AG09319 (cell line): ENCODE measurements at places on chromosomes 1 and 21.

DNA sequence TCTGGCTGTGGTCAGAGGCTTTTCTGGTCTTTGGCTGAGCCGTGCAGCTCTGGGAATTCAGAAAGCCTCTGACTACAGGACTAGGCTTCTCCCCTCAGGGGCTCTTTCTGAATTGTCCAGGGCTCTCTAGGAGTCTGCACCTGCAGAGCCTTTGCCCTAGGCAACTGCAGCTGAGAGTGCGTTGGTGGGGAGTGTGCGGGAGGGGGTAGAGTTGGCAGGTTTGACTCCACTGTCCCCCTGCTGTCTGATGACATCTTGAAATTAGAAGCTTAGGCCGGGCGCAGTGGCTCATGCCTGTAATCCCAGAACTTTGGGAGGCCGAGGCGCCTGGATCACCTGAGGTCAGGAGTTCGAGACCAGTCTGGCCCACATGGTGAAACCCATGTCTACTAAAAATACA is 32.9 kb downstream of the KIAA1614 start:
- no peak for DNase-seq

GRCh38 chr1:246265481-246265880 is 241.6 kb downstream of the SMYD3 start:
- DNase-seq: no peak

DNA sequence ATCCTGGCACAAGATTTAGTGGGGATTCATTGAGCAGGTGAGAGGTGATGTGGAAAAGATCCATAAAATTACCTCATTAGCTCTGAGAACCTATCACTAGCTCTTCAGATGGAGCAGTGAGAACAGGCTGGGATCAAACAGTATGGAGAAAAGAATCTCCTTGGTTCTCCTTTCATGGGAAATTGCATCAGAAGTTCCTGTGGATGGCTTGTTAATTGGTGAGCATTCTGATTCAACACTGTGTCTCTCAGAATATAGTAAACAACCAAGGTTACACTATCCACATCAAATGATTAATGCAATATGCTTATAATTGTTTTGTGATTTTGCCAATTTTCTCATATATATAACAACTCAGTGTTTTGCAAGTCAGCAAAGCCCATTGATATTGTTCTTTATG is 8.3 kb upstream of the CD55 start:
- no peak for DNase-seq

DNA sequence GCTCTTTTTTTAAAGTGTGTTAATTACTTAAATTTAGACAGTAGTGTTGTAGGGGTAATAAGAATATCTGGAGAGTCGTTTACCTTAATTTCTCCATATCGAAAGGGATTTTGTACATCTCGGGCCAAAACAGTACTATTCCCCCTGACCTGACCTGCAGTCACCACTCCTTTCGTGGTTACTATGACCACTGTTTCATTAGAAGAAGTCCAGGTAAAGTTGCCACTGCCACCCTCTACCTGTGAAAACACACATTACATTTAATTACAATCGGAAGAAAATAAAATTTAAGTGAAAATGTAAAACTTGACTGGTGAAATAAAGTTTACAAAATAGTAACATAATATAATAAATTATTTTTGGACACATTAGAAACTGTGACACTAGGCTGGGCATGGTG is 37.2 kb downstream of the NUP210L start:
- DNase-seq: no peak

DNA sequence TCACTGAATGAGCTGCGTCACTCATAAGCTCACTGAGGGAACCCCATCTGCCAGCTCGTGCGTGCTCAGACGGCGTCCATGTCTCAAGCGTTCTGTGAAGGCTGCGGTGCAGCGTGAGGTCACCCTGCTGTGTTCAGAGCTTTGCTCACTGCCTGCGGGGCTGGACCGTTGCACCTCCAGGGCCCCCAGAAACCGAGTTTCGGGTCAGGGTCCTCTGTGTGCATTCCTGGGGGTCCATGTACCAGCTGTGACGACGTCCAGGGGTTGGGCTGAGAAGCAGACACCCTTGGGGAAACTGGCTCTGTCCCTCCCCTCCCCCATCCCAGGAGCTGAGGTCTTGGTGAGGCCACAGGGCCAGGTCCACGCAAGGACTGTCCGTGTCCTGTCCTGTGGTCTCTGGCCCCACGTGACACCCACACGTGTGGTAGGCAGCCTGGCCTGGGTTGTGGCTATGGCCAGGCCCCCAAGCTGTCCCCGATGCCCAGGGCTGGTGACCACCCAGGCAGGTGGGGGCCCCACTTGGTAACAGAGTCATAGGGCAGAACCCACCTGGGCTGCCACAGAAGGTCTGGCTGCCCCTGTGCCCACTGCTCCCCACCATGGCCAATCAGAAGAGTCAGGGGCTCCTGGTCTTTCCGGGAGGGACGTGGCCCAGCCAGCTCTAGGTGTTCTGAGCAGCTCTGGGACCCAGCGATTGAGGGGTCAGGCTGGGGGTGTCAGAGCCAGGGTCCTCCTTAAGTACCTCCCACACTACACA is 24.4 kb downstream of the FTCD start:
- no peak for DNase-seq

- no peak for DNase-seq
These were observed 97.2 kb upstream of the ARTN start for GRCh38 chr1:43836267-43836951.

GRCh38 chr1:212267460-212267859 is 17.8 kb upstream of the PPP2R5A start:
- no peak for DNase-seq

GRCh38 chr1:66270119-66270812 is 263.7 kb upstream of the SGIP1 start:
- DNase-seq: no peak

GRCh38 chr1:3780901-3781300 is 8.4 kb downstream of the SMIM1 start:
- DNase-seq: no peak

DNA sequence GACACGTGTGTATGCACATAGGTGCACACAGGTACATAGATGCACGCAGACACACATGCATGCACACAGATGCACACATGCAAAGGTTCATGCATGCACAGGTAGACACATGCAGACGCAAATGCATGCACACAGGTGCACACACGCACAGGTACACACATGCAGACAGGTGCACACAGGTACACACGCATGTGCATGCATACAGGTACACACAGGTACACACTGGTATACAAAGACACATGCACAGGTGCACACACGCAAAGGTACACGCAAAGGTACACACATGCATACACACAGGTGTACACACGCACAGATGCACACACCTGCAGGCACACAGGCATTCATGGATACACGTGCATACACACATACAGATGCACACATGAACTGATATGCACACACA is 8.8 kb downstream of the NOC2L start:
- DNase-seq: no peak

DNA sequence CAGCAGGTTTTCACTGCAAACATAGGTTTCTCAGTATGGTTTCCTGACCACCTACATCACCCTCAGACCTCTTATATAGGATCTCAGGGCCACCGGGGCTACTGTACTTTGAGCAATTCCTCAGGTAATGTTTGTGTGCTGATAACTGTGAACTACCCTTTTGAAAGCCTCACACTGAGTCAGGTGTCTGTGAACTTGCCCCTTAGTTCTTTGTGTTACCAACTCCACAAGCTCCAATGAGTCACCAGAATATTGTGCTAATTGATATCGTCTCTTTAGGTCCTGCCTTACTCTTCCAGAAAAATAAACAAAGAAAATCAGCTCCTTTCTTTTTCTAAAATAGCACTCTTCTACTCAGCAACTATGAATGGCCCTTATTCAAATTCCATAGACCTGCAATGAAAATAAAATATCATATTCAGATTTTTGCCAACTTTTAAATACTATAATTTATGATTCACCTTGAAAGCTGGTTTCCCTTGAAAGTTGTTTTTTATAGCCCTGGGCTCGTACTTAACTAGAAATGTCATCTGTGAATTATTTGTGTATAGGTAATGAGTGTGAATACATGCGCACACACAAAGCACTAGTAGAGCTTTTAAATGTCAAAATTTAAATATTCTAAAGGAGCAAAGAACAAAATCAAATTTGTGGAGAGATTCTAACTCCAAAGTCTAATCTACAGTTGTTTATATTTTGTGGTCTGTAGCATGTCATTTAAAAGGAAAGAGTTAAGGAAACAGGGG is 88.1 kb upstream of the WARS2 start:
- DNase-seq: no peak

GRCh38 chr1:245260110-245260882 is 105.5 kb downstream of the KIF26B start:
- no peak for DNase-seq

DNA sequence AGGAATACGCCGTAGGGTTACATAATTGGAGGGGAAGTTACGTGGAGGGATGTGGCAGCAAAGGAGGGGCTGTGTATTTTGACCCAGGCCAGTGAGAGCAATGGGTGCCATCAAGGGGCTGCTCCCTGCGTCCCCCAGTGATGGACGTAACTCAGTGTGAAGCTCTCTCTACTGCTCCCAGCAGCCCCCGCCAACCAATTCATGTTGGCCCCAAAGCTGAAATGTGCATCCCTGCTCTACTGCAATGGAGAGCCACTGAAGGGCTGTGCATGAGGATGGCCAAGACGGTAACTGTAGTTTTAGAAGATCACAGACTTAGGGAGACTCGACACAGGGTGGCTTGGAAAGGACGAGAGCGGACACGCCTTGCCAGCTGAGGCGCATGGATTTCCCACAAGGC is 38.3 kb downstream of the PGBD5 start:
- DNase-seq: no peak

DNA sequence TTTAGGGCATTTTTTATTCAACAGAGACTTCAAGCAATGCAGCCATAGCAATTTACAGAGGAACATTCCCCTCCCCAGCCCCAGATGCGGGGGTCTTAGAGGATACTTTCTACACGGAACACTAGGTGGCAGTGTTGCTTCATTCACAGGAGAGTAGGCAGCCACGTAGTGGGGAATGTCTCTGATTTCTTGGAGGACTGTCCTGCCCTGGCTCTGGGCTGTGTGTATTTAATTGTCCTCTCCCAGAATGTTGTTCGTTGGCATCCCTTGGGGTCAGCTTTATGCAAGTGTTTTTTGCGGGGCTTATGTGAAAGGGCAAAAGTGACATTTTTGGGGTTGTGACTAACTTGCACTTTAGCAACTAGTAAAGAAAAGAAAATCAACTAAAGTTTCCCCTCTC is 96.9 kb downstream of the PAPPA2 start:
- DNase-seq: peak; percentile 32

- DNase-seq: no peak
These were observed 107.5 kb downstream of the CSMD2 start for GRCh38 chr1:34057347-34058130.

- DNase-seq: no peak
These were observed 121.2 kb downstream of the TRABD2B start for GRCh38 chr1:47875831-47876586.

DNA sequence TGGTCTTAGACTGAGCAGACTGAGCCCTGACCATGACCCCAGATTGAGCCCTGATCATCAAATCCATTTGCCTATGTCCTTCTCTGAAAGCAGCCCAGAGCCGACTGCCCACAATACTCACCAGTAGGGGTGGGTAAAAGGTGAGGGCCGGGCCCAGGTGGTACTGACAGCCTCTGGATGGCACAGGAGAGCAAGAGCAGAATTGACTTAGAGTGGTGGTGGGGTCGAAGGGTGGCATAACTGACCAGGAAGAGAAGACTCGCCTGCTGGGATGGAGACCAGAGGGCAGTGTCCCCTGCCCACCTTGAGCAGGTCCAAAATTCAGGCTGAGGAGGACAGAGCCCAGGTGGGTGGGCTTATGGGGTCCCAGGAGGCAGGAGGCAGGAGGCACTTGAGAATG is 161.3 kb upstream of the POU3F1 start:
- DNase-seq: no peak

- DNase-seq: no peak
These were observed 969 bp upstream of the RIPK4 start for GRCh38 chr21:41767606-41768436.

DNA sequence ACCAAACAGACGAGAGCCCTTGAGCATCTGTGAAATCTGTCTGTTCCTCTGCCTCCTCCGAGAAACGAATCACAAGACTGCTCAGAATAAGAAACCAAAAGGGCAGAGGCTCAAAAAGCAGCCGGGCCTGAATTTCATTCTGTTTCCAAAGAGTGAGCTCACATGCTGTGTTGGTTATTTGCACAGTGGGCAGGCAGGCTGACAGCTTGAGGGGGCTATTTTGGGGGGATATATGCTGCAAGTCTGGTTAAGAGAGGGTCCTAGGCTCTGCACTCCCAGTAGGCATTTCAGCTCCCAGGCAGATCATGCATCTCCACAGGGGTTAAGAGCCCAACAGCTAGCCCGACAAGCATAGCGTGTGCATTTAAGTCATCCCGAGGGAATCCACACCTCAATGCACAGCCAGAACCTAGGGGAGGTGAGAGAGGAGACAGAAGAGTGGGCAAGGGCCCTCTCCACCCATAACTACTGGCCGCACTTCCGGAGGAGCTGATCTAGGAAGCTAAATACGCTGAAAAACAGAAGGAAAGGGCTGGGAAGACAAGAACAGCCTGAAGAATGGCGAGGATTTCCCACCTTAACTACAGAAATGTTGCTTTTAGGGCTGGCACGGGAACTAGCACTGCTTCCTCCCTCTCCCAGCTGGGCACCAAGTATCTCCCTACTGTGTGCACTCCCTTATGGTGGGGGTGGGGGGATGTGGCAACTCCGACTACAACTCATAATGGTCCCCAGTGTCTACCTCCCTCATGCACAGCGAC is 3.7 kb downstream of the PGBD5 start:
- DNase-seq: no peak

DNA sequence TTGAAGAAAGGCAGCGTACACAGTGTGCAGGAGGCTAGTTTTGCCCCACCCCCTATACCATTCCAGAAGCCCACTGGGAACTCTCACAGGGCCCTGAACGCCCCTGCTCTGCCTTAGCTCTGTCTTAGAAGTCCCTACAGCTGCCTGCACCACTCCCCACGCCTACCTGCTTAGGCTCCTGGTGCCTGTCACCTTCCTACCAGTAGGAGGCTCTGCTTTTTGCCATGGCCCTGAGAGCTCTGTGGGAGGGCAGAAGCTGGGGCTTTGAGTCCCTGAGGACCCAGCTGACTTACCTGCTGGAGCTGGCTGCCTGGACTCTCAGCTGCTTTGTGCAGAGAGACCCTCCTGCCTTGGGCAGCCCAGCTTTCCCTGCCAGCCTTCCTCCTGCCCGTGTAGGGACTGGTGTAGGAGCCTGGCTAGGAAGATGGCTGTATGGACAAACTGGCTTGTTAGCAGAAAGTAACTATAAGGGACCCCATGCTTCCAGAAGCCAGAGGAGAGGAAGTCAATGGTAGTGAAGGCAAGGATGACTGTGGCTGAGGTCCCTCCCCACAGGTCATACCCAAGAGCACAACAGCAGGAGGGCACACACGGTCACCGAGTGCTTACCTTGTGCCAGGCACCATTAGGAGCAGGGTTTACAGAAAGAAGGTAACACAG is 9.8 kb upstream of the CELSR2 start:
- no peak for DNase-seq
